ENCODE measurements at places on chromosomes 11 and 22. TPM values are rescaled to one million over a fixed set of nuclear protein-coding genes. Genes with fewer than 3 reads are reported as not detected.

DNA sequence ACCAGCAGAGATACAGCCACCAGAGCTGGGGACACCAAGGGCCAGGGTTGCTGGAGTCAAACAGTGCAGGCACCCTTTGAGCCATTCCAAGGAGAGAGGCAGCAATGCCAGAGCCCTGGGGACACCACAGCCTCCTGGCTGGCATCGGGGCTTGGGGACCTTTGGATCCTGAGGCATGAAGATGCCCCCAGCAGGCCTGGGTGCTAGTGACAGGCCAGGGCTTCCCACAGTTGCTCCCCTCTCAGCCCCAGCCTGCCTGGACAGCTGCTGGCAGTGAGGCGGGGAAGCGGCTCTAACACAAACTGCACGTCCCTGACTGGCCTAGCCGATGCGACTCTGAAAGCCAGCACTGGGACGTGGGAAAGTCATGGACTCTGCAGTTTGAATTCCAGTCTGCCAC, 2.7 kb downstream of the CD5 start:
- no peak for ATAC-seq

- no peak for ATAC-seq
Observed at GRCh38 chr22:43828998-43829782, 17.1 kb upstream of the EFCAB6 start.

MMP27 gene
- not detected for total RNA-seq

OR10D3 gene
- not detected for total RNA-seq

SSTR3 gene
- total RNA-seq: 2.6 TPM

APOA4 gene
- not detected for total RNA-seq

GGTLC3 gene
- not detected for total RNA-seq

TPH1 gene
- total RNA-seq: 0.24 TPM
